ENCODE measurements at places on chromosomes 1 and 21.
A peak's percentile ranks its signal among the peaks of the same experiment; 100 is the strongest.

GRCh38 chr1:152141971-152142584 is 16.9 kb downstream of the RPTN start:
- no peak for DNase-seq

DNA sequence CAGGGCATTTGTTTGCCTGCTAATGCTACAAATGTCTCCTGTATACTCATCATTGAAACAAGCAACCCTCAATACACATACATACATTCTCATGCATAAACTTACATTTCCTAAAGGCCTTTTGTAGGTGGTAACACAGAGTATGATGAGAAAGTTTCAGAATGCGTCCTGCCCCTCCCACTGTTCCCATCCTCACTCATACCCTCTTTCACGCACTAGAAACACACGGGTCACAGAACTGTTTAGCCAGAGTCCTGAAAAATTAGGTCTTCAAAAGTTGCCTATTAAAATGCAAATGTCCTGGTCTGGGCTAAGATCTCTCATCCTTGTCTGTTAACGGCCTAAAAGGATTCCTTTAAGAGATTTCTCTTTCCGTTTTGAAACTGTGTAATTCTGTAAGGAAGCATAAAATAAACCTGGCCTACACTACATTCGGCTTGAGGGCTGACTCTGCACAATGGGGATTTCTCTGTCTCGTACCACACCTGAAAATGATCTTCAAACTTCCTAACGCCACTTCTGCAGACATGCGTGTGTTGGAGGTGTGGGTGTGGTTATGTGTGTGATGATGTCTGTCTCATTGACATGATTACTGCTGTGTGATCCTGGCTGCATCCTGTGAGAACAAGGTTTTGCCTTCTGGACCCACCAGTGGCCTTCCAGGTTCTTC is 5.3 kb upstream of the FCER1A start:
- DNase-seq = no peak

GRCh38 chr1:240538776-240539430 is 73.1 kb downstream of the GREM2 start:
- no peak for DNase-seq

DNA sequence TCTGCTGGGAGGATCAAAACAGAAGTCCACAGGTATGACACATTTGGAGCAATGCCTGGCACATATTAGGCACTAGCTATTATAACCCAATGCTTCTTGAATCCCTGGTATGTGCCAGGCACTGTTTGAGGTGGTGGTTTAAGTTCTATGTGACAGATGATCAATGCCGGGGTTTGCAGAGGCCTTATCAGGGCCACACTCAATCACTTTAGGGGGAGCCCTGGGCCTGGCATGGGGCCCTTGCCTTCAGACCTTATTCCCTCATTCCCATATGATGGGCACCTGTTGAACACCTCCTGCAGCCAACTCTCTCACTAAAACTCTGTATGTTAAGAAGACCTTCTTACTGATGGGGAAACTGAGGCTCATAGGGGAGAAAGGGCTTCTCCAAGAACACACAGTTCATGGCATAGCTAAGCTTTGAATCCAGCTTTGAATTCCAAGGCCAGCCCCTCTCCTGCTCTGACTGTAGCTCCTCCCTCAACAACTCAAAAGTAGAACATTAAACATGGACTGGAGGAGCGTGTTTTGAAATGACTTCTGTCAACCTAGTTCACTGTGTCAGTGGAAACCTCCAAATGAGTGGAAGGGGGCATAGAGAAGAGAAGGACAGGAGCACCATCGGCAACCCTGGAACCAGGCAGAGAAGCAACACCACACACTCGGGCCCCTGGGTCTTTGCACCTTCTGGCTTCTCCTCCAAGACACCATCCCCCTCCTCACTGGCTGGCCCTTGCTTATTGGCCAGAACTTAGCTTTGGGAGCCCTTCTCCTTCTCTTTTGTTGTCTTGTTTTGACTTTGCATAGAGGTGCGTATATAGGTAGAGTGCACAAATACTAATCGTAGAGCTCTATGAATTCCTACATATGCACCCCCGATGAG is 6.6 kb upstream of the IFFO2 start:
- no peak for DNase-seq

GRCh38 chr1:248670003-248670402 is 14.7 kb upstream of the OR2T27 start:
- no peak for DNase-seq

DNA sequence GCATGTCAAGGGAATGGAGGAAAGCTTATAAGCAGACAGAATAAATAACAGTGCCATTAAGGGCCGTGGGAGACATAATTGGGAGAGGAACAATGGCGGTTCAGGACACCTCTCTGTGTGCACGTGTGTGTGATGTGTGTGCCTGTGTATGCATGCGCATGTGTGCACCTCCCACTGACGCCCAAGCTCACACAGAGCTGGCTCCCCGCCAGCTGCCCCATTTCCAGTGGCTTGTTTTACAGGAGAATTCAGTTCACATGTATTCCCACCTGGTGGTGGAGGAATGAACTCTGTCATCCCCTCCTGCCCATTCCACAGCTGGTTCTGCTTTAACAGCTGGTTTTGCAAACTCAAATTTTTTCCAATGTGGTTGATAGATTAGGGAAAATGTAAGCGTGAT is 262.2 kb downstream of the AJAP1 start:
- no peak for DNase-seq

DNA sequence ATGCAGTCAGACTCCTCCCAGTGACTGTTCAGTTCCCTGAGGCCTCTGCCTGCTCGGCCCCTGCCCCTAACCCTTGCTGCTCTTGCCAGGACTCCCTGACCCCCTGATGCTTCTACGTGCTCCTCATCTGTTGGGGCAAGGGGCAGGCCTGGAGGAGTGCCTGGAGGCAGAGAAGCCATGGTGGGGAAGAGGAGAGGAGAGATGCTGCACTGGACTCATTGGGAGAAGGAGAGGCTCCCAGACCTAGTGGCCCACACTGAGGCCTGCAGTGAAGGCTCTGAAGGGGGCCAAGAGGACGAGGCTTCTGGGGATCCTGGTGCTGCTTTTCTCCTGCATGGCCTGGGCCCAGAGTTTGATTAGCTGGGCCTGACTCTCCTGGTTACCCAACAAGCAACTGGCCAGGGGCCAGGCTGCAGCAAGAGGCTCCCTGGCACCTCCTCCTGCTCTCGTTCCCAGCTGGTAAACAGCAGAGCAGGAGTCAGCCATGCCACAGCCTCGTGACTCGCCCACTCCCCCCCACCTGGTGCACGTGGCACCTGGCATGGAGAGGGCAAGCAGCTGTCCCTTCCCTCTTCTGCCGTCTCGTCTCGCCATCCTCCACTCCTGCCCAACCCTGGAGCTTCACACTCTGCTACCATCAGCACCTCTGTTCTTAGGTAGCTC is 847 bp upstream of the RORC start:
- DNase-seq = no peak

- no peak for DNase-seq
Observed at GRCh38 chr1:242002510-242002909, 3.6 kb upstream of the MAP1LC3C start.

DNA sequence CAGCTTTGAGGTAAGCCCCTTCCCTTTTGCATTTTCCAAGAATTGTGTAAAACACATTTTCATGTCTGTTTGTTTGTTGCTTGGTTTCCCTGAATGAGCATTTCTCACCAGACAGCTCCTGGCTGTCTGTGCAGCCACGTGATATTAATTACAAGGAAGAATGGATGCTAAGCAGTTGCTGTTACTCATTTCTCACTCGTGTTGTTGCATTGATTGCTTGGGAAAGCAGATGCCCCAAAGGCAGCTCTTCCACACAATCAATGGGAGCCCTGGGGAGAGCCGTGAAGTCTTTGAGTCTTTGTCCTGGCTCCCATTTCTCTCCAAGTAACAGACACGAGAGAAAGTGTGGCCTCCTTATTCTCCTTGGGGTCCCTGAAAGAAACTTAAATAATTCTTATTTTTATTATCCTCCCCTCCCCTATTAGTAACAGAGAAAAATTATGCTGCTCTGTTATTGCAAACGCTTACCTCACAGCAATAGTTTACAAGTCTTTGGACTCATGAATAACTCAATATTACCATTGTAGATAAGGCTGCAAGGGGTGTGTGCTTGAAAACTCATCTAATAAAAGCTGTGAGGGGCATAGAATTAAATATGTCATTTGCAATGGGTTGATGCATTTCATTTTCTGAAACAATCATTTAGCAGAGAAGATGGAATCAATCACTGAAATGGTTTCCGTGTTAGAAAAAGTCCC is 127.7 kb upstream of the CAMK1G start:
- no peak for DNase-seq

GRCh38 chr1:207282058-207282457 is 39.4 kb upstream of the CD55 start:
- no peak for DNase-seq

DNA sequence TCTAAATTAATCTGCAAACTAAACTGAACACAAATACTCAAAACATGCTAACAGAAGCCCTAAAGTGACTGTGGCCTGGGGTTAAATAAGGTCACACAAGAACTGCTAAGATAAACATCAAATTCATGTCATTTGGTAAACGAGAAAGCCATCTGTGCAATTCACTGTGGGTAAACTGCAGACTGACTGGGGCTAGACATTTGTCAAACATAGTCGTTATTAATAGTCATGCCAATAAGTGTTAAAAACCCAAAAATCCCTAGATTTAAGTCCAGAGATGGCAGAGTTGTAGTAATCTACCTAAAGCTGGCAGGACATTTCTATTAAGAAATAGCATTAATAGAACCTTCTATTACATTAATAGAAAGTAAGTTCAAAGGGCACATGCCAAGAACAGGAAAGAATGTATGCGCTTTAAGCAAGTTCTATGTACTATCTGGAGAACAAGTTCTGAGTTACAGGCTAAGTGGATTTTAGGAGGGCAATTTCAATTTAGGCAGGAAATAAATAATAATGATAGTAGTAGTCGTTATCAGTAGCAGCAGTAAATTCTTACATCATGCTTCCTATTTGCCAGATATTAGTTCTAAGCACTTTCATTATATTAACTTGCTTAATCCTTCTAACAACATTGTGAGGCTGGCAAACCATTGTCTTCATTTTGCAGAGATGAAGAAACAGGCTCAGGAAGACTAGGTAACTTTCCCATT is 8.6 kb downstream of the EDEM3 start:
- DNase-seq = peak; percentile 3

GRCh38 chr1:184802354-184803179 is 47.9 kb upstream of the EDEM3 start:
- no peak for DNase-seq

- peak; percentile 97 for DNase-seq
Observed at GRCh38 chr1:70221238-70222121, at the start of gene SRSF11. TSS of gene SRSF11 (plus strand) at chr1:70221380. CDS start at chr1:70221637, 257 bp downstream.

DNA sequence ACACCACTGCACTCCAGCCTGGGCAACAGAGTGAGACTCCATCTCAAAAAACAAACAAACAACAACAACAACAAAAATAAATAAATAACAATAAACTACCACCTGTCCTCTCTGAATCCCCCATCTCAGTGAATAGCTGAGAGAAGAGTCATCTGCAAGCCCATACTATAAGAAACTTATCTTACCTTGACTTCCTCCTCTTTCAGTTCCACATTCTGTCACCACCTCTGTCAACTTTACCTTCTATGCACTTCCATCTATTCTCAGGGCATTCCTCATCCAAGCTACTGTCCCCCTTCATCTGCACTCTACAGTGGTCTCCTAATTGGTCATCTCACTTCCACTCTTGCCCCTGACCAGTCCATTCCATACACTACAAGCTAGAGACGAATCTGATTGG is 58.1 kb downstream of the KIAA0040 start:
- DNase-seq = no peak

GRCh38 chr1:174466607-174467006 is 18.8 kb downstream of the GPR52 start:
- no peak for DNase-seq

- DNase-seq = no peak
Observed at GRCh38 chr1:62057641-62058290, 136.9 kb upstream of the L1TD1 start.

DNA sequence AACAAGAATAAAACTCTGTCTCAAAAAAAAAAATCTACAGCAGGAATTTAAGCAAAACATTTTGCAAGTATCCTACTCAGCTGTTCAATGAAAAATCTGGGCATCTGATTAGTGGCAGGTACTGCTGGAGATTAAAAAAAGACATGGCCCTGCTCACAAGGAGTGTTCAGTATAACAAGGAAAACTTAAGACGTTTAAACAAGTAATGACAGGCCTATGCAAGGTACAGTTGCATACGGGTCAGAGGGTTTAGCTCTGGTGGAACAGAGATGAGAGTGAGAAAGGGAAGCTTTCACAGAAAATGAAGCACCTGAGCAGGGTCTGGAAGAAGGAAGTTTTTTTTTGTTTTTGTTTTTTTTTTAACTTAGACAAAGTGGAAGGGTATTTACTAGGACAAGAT is 23.0 kb downstream of the SNRNP40 start:
- DNase-seq = no peak

GRCh38 chr1:53340660-53341520 is 13.0 kb upstream of the LRP8 start:
- no peak for DNase-seq

DNA sequence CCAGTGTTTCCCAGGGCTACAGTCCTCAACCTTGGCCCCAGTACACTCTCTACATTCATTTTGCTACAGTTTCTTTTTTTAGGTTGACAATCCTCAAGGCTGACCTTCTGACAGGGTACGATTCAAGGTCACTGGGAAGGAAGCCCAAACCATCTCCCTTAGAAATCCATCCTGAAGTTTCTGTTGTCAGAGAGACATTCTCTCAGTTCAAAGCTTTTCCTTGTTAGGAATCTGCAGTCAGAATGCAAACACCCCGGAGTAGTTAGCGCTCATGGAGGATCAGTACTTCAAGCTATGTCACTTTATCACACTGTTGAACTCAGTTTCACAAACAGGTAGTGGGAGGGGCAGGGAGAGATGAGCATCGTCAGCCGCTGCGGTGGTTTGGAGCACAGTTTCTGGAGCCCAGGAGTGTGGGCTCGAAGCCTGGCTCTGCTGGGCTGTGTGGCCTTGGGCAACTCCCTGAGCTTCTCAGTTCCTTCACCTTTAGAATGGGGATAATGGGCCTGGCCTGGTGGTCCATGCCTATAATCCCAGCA is 4.2 kb downstream of the SLC2A5 start:
- DNase-seq = no peak

DNA sequence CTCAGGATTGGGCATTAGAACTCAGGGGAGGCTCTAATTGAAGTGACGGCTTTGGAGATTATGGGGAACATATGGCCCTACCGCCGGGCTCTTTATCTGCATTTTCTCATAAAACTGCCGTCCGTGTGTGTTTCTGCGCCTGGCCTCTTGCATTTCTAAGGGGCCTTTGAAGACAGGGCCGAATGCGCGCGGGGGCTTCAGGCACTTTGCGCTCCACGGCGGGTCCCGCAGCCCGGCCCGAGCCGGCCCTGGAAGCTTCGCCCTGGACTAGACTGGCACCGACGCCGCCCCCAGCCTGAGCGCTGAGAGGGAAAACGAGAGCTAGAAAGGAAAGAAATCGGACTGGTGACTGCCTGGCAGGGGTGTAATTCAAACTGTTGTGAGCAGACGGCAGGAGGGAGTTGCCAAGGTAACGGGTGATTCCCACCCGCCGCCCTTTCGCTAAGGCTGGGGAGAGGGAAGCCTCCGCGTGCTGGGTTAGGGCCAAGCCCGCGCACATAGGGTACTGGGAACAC is 120.7 kb downstream of the LMX1A start:
- DNase-seq = no peak

GRCh38 chr1:2523191-2523890 is 3.1 kb downstream of the PANK4 start:
- no peak for DNase-seq
